ENCODE measurements at places on chromosomes 2 and 18. TPM values are rescaled to one million over a fixed set of nuclear protein-coding genes. Genes with fewer than 3 reads are reported as not detected.

Gene RFTN2
- not detected for total RNA-seq

Gene HOXD11
- total RNA-seq: not detected

Gene COMMD1
- total RNA-seq: 16.3 TPM

Gene CFC1
- total RNA-seq: not detected

Gene ALPP
- 47.5 TPM for total RNA-seq
